KBM-7 (cell line): ENCODE measurements at places on chromosomes 11 and 22.

DNA sequence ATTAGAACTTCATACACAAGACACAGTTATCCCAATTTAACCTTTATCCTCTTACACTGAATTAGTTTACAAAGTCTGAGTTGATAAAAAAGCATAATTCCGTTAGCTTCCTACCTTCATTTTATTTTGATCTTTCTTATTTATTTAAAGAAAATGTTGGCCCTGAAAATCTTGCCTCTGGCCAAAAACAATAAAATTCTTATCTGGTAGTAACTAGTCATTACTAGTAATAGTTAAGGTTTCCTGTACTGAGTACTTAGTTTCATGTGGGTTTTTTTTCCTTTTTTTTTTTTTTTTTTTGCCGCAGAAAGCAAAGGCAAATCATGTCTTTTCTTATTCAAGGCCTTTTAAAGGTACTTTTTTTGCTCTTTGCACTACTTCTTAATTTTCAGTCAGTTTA, 120.6 kb downstream of the PAX6 start:
- DNase-seq = no peak

- no peak for DNase-seq
Measured at GRCh38 chr22:29477723-29478318, 2.2 kb upstream of the NEFH start.

DNA sequence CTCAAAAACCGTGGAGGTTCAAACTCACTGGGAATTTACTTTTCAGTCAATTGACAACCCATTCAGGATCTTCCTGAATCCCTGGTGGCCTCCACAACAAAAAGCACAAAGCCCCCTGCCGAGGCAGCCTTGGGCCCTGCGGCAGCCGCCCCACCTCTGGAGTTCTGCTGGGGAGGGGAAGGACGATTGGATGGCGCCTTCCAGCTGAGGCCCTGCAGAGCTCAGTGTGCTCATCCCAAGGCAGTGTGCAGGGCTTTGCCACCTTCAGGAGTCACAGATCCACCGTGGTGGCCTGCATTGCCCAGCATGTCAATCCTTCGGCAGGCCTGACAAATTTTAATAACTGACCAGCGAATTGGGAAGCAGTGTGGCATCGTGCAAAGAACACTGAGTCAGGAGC, 7.4 kb downstream of the ZFTA start:
- DNase-seq = no peak

GRCh38 chr11:132409573-132410355, 1039.3 kb downstream of the NTM start:
- DNase-seq = no peak

DNA sequence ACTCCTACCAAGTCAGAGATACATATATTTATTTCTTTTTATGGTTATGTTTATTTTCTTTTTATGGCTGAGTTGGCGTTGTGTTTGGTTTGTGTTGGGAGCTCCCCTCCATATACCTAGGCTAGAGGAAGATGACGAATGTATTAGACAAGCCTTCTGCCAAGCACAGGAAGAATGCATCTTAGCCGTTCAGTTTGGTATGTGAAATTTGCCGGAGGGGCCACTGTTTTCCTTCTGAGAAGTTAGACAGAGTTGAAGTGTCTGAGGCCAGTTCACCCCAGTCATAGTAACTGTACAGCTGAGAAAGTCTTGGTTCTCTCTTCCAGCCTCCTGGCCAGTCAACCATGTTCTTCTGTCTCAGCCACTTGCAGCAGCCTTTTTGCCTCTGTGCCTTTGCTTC, 29.8 kb downstream of the TEAD1 start:
- DNase-seq = no peak

- no peak for DNase-seq
Measured at GRCh38 chr11:19552656-19553260, 159.9 kb upstream of the NAV2 start.

GRCh38 chr22:42080287-42080686, 787 bp downstream of the SMDT1 start:
- DNase-seq = no peak

DNA sequence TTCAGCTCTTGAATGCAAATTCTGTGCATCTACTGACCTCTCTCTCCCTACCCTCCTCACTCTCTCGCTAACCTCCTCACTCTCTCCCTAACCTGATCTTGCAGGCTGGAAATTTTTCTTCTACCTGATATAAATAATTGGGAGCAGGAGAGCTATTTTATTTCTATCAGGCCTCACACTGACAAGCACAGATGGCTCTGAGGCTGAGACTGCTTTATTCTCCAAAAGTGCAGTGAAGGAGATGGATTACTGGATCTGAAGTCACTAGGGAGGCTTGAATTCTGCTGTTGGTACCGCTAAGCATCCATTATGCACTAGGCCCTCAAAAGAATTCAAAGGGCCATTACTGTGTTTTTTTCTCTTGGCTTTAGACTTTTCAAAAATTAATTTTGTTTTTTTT, 19.4 kb upstream of the LDHA start:
- no peak for DNase-seq
